ENCODE measurements at places on chromosomes 16 and 17.

DNA sequence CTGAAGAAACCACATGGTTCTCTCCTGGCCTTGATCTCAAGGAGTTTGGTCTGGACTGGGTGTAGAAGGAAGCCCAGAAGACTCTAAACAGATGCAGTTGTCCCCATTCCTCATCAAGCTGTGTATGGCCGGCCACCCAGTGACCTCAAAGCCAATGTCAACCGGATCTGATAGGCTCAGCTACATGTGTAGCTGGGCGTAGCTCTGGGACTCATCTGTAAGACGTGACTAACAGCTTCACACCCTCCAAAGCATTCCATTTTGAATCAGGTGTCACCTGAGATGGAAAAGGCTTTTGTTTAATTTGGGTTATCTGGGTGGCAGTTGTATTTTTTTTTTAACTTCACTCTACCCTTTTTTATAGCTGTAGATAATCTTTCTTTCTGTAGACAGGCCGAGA lies 130.4 kb downstream of the ABCC12 start:
- H3K4me3 ChIP-seq: no peak overlapping the region
- no peaks in the 10 kb centered on the region for H3K4me1 ChIP-seq
- no peaks in the 10 kb centered on the region for H3K36me3 ChIP-seq
- no peak for DNase-seq
- no peak overlapping the region for H3K27ac ChIP-seq

GRCh38 chr16:17328932-17329331 lies 141.8 kb downstream of the XYLT1 start:
- H3K27me3 ChIP-seq: no peaks in the 10 kb centered on the region
- no peak for DNase-seq
- H3K27ac ChIP-seq: no peak overlapping the region
- peaks cover 11% of the 10 kb centered on the region for H3K4me1 ChIP-seq
- no peak overlapping the region for H3K4me3 ChIP-seq

DNA sequence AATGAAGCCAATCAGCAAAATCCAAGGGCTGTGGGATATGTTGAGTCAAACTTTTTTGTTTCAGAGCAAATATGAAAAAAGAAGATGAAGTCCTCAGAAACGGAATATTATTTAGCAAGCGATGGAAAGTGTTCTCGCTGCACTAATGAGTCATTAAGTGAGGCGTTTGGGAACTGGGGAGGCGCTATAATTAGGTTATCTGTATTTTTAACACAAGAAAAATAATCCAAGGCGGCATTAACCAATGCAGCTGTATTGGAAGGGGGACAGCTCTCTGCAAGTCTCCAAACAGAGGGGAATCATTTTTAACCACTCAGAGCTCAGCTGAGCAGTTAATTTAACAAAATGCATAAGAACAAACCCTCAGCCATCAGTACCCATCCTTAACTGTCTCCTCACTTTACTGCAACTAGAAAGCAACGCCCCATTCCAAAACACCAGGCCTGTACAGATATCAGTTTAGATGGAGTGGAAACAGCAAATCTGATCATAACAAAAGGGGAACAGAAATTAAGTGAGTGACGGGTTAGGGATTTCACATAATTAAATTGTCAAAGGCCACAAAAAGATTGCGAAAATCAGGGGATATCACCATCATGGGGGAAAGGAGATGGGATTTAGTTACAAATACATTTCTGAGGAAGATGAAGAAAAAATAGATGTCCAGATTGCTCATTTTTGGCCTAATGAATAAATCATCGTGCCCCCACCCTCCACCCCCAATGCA lies 211.0 kb upstream of the TOX3 start:
- no peaks in the 10 kb centered on the region for H3K4me1 ChIP-seq
- no peak for DNase-seq
- no peak overlapping the region for H3K4me3 ChIP-seq
- no peaks in the 10 kb centered on the region for H3K36me3 ChIP-seq

GRCh38 chr16:62738666-62739460 lies 702.6 kb upstream of the CDH8 start:
- H3K27me3 ChIP-seq: no peaks in the 10 kb centered on the region
- H3K4me3 ChIP-seq: no peak overlapping the region
- H3K27ac ChIP-seq: no peak overlapping the region
- no peak for DNase-seq
